ENCODE measurements at places on chromosomes 2 and 18.

- H3K4me3 ChIP-seq, result no peak overlapping the region
- H3K27me3 ChIP-seq, result no peaks in the 10 kb centered on the region
- H3K27ac ChIP-seq, result no peak overlapping the region
- no peaks in the 10 kb centered on the region for H3K4me1 ChIP-seq
These were observed 13.2 kb upstream of the SULT1C3 start for GRCh38 chr2:108226564-108226963.

DNA sequence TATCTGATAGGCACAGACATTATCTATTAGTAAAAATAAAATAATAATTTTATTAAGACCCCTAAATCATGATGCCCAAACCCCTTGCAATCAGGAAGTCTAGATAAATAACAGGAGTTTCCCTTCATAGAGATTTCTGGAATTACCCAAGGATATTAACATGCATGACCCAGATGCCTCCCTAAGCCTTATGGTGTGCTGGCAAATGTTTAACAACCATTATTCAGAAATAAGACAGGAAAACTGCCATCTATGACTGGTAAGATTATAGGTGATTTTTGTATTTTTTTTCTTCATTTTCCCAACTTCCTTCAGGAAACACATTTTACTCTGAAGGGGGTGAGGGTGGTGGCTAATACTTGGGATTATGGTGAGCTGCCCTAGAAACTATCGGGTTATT lies 2.7 kb upstream of the PPP1CB start:
- no peak overlapping the region for H3K4me3 ChIP-seq
- H3K27ac ChIP-seq, result no peak overlapping the region
- peaks cover 22% of the 10 kb centered on the region for H3K36me3 ChIP-seq
- DNase-seq, result no peak

- DNase-seq, result no peak
- H3K36me3 ChIP-seq, result no peaks in the 10 kb centered on the region
- no peak overlapping the region for H3K27ac ChIP-seq
- H3K4me1 ChIP-seq, result no peaks in the 10 kb centered on the region
- peaks cover 5% of the 10 kb centered on the region for H3K27me3 ChIP-seq
- H3K4me3 ChIP-seq, result no peak overlapping the region
These were observed 24.6 kb downstream of the ANO7 start for GRCh38 chr2:241213041-241213440.

- no peak overlapping the region for H3K4me3 ChIP-seq
- peaks cover 29% of the 10 kb centered on the region for H3K4me1 ChIP-seq
- peak overlapping the region; percentile 74 for H3K27ac ChIP-seq
- H3K36me3 ChIP-seq, result peaks cover 5% of the 10 kb centered on the region
- no peak for DNase-seq
- no peaks in the 10 kb centered on the region for H3K27me3 ChIP-seq
These were observed 241.4 kb downstream of the SLC8A1 start for GRCh38 chr2:40210344-40210967.

DNA sequence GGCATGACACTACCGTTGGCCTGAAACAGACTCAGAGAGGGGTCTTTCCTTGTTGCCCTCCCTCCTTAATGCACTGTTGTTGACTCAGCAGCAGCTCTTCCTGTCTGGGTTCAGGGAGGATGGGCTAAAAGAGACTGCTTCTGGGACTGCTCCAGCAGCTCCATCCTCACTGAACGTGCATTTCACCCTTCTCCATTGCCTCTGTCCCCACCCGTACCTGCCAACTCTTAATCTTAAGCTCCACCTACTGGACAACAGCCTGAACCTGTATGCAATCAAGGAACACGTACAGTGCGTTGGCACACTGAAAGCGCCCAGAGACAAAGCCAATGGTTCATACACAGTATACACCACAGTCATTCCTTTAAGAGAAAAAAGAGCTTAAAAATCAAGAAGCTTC lies 230.8 kb upstream of the RAB6C start:
- H3K27me3 ChIP-seq, result no peaks in the 10 kb centered on the region
- H3K4me1 ChIP-seq, result no peaks in the 10 kb centered on the region
- H3K27ac ChIP-seq, result no peak overlapping the region
- DNase-seq, result no peak

GRCh38 chr2:63843093-63843492 lies 1.4 kb downstream of the UGP2 start:
- H3K36me3 ChIP-seq, result peaks cover 51% of the 10 kb centered on the region
- no peak for DNase-seq
- H3K4me1 ChIP-seq, result peaks cover 53% of the 10 kb centered on the region

GRCh38 chr18:58353581-58353980 lies 275.3 kb downstream of the ALPK2 start:
- H3K27me3 ChIP-seq, result peaks cover 2% of the 10 kb centered on the region
- no peak overlapping the region for H3K4me3 ChIP-seq
- no peaks in the 10 kb centered on the region for H3K4me1 ChIP-seq

DNA sequence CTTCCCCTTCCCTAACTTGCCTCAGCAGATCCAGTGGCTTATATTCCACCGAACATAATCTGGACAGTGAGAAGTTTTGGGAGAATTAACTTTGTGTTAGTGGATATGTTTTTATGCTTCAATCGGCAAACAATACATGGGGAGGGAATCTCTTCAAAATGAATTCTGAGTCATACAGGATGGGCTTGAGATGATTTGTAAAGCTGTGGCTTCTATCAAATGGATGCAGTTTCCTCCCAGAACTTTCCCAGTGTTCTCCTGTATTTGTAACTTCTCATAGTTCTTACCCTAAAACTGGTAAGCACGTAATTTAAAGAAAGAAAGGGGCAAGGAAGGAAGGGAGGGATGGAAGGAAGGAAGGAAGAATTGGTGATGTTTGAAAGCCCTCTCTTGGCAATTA lies 36.8 kb downstream of the PDCL3 start:
- peaks cover 7% of the 10 kb centered on the region for H3K27me3 ChIP-seq
- H3K27ac ChIP-seq, result no peak overlapping the region
- no peak overlapping the region for H3K4me3 ChIP-seq

- H3K27me3 ChIP-seq, result no peaks in the 10 kb centered on the region
- no peak for DNase-seq
- peaks cover 9% of the 10 kb centered on the region for H3K4me1 ChIP-seq
- H3K27ac ChIP-seq, result no peak overlapping the region
These were observed 141.8 kb downstream of the MYO1B start for GRCh38 chr2:191386938-191387536.

DNA sequence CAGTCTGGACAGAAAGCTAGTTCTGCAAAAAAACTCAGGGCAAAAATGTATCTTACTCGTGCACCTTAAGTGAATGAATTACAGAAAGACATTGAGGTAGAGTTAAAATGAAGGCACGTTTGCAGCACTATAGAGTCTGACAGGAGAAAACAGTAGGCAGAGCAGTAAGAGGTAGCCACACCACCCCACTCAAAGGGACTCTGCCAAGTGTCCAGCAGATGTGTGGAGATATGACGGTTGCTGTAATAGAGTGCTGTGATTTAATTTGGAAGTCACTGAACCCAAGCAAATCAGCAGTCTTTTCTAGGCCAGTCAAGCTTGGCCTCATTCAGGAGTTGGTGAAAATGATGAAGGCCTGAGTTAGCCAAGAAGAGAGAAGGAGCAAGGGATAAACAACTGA lies 464.4 kb downstream of the PTPRM start:
- no peak overlapping the region for H3K27ac ChIP-seq
- no peaks in the 10 kb centered on the region for H3K4me1 ChIP-seq
- H3K36me3 ChIP-seq, result no peaks in the 10 kb centered on the region
- DNase-seq, result no peak

DNA sequence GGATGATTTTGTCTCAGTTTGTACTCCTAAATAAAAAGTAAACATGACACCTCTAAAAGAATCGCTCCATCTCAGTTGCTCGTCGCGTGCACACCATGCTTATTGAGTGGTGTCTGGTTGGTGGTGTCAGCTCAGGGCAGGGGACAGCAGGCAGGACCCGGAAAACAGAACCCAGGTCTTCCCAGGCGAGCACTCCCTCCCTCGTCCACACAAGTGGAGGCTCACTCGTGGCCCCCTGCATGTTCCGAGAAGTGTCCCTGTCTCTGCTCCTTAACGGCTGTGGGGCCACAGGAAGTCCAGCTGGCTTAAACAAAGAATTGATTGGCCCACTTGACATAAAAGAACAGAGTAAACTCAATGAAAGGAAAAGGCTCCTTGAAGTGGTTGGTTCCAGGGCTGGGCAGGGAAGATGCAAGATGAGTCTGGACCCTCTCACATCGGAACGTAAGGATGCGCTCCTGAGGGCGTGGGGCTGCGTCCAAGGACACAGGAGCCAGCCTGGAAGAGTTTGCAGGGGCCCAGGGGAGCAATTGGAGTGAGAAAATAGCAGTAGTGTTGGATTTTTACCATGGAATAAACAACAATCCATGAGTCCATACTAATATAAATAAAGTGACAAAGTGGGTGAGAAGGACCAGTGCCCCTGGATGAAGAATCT lies 13.1 kb upstream of the CNDP1 start:
- H3K27me3 ChIP-seq, result peaks cover under 1% of the 10 kb centered on the region
- H3K4me1 ChIP-seq, result peaks cover 3% of the 10 kb centered on the region
- H3K27ac ChIP-seq, result no peak overlapping the region
- peaks cover 33% of the 10 kb centered on the region for H3K36me3 ChIP-seq
- DNase-seq, result no peak
- no peak overlapping the region for H3K4me3 ChIP-seq

DNA sequence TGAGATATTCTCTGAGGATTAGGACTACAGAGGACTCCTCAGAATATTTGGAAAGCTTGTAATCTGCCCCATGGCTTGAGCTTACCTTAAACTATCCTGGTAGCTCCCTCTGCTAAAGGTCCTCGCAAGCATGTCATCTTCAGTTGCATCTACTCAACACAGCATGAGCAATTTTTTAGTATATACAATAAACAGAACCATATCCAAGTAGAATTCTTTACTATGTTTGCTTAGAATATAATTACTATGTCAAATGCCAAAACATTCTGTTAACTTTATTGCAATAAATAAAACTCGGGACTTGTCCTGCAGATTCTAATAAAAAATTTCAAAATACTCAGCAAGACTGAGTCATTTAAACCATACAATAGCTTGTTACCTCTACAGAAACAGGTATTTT lies 62.8 kb downstream of the ABCB11 start:
- H3K27ac ChIP-seq, result no peak overlapping the region
- no peaks in the 10 kb centered on the region for H3K36me3 ChIP-seq
- peaks cover 26% of the 10 kb centered on the region for H3K4me1 ChIP-seq
- DNase-seq, result no peak
- no peak overlapping the region for H3K4me3 ChIP-seq

DNA sequence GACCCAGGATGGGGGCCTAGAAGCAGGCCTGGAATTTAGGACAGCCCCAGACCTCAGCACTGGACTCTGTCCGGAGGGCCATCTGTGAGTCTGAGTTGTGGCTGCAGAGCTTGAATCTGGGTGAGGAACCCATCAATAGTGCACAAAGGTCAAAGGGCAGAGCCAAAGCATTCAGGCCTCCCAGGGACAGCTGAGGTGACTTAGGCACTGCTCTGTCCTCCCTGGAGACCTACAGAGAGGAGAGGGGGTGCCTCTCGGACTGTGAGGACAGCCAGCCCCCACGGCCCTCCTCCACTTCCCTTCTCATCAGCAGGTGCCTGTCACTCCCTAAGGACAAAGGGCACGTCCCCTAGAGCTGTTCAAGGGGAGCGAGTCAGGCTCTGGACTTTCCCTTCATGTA lies 25.1 kb upstream of the PRLH start:
- no peak overlapping the region for H3K4me3 ChIP-seq
- no peak for DNase-seq

GRCh38 chr18:74116633-74117554 lies 30.7 kb downstream of the FBXO15 start:
- DNase-seq, result no peak
- no peak overlapping the region for H3K4me3 ChIP-seq
- peaks cover 20% of the 10 kb centered on the region for H3K4me1 ChIP-seq
- no peaks in the 10 kb centered on the region for H3K36me3 ChIP-seq

GRCh38 chr2:1791006-1791605 lies 46.8 kb upstream of the PXDN start:
- no peaks in the 10 kb centered on the region for H3K27me3 ChIP-seq
- DNase-seq, result no peak
- peak overlapping the region; percentile 47 for H3K27ac ChIP-seq
- H3K4me3 ChIP-seq, result no peak overlapping the region

GRCh38 chr18:76922107-76922506 lies 99.8 kb downstream of the ZNF236 start:
- H3K36me3 ChIP-seq, result peaks cover 54% of the 10 kb centered on the region
- peaks cover 21% of the 10 kb centered on the region for H3K4me1 ChIP-seq
- peak; percentile 53 for DNase-seq

- H3K27me3 ChIP-seq, result no peaks in the 10 kb centered on the region
- no peak within 1 kb of the TSS for H3K27ac ChIP-seq
- no peak within 1 kb of the TSS for H3K4me3 ChIP-seq
- peak; percentile 51 for DNase-seq
These were observed at the start of gene ASTL for GRCh38 chr2:96138179-96139145. ASTL (minus strand) TSS chr2:96138502; CDS start chr2:96138436, 66 bp downstream.

GRCh38 chr2:98483257-98483861 lies 38.7 kb downstream of the INPP4A start:
- no peak for DNase-seq
- peak overlapping the region; percentile 43 for H3K4me3 ChIP-seq
- H3K27ac ChIP-seq, result peak overlapping the region; percentile 26
- H3K4me1 ChIP-seq, result peaks cover 89% of the 10 kb centered on the region
- H3K27me3 ChIP-seq, result no peaks in the 10 kb centered on the region

DNA sequence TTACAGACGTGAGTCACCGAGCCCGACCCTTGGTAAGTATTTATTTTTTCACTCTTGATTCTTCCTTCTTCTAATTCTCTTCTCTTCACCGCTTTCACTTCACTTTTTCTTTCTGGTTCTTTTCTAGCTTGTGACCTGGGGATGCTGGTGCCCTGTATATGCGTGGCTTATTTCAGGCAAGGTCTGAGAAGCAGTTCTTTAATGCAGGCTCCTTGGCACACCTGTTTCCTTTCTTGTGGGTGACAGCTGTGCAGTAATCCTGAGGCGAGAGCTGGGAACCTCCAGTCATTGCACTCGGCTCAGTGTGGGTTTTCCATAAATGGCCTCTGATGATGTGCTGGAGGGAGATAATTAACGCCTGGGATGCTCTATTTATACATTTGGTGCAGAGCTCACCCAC lies 193.8 kb downstream of the TSN start:
- DNase-seq, result no peak
- H3K27me3 ChIP-seq, result peaks cover 5% of the 10 kb centered on the region
- H3K4me1 ChIP-seq, result no peaks in the 10 kb centered on the region
- no peak overlapping the region for H3K27ac ChIP-seq
- no peaks in the 10 kb centered on the region for H3K36me3 ChIP-seq

GRCh38 chr2:238884122-238884811 lies 36.4 kb downstream of the TWIST2 start:
- no peaks in the 10 kb centered on the region for H3K27me3 ChIP-seq
- H3K4me3 ChIP-seq, result no peak overlapping the region
- no peak for DNase-seq
- no peaks in the 10 kb centered on the region for H3K36me3 ChIP-seq
- no peak overlapping the region for H3K27ac ChIP-seq
- no peaks in the 10 kb centered on the region for H3K4me1 ChIP-seq

Measured in activated T-helper 2 cell treated with anti-CD3 and anti-CD28 coated beads, Interferon-gamma antibody, Interleukin-2, Interleukin-4, amounts not matched to agents 10 μg/mL and 5 μg/mL and 100 μg/mL, durations not matched to agents 14 hours and 24 hours and 36 hours (primary cell).